ENCODE measurements at places on chromosomes 12 and 14.

DNA sequence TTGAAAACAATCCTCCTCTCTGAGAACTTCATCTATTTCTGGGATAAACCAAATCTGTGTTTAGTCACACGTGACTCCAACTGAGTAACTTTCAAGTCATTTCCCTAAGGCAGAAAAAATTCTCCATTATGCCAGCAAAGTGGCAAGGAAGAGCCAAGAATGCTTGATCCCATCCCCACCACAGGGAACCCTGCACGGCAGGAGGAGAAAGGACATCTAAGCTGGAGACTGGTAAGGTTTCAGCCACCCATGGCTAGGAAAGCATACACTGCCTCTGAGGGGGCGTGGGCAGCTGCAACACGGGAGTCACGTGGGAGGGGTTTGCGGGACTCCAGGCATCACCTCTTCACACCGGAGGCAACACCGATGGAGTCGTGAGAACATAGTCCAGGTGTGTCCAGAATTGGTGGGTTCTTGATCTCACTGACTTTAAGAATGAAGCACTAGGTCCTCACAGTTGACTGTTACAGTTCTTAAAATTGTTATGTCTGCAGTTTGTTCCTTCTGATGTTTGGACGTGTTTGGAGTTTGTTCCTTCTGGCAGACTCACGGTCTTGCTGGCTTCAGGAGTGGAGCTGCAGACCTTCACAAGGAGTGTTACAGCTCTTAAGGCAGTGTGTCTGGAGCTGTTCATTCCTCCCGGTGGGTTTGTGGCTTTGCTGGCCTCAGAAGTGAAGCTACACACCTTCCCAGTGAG, 2.7 kb upstream of the SIVA1 start:
- DNase-seq, result no peak

GRCh38 chr12:123601602-123602489, at the start of gene DDX55:
DDX55 (plus strand) TSS chr12:123602099; CDS start chr12:123602149, 50 bp downstream.
- peak; percentile 84 for DNase-seq

DNA sequence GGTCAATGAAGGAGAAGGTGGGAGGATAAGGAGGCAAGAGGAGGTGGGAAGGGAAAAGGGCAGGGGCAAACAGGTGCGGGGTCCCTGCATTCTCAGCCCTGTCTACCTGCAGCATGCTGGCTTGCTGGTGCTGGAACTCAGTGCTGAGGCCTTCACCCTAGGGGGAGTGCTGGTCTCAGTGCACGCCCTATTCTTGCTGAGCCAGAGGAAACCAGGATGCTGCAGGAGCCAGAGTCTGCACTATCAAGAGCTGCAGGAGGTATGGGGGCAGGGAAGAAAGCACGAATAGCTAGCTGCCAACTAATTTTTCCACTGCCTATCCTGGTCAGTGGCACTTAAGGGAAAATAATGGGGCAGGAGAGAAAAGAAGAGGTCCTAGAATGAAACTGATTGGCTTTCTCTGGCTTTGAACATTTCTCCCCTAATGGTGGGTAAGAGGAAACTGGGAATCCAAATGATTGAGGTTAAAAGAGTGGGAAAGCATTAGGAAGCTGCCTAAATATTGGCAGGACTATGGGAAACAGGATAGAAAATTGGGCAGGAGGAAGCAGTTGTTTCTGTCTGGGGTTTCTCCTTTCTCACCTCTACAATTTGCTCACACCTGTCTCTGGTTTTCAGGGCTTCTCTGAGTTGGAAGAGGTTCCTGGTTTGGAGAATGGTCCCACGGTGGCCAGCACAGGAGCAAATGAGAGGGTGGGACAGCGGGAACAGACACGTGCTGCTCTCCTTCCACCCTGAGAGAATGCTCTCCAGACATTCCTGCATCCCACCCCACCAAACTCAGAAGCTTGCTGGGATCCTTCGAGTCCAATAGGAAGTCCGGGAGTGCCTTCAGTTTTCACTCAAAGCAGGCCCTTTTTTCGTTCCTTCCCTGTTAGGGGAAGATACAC, 1.9 kb downstream of the TMEM253 start:
- DNase-seq, result no peak

DNA sequence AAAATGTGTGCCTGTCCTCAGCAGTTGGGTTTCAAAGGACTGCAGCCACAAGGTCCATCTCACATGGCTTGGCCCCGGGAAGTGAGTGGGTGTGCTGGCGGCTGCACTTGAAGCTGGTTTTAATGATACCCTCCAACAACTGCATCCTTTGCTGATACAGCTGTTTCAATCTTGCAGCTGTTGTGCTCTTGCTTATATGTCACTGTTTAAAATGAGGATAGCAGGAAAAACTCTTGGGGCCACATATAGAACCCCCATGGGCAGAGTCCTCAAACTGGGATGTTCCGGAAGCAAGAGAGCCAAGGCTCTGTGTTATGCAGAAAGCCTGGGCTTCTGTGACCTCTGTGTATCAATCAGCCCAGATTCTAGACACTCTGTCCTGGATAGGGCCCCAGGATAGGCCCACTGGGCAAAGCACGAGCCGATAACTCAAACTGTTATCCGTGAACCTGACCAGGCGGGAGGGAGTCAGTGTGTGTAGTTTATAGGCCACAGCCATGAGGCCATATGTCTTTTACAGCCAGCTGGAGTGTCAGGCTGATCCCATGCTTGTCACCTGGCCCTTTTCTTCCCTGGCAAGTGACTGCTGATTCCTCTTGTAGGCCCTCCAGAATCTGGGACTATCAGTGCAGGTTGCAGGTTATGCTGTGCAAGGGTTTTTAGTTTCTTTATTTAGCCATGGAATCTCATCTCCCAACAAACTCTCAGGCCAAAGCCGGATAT, 74.3 kb downstream of the SSPN start:
- no peak for DNase-seq

GRCh38 chr12:19574601-19575000, 135.3 kb downstream of the AEBP2 start:
- no peak for DNase-seq

- no peak for DNase-seq
Measured at GRCh38 chr12:66032739-66033138, 97.8 kb downstream of the LLPH start.

DNA sequence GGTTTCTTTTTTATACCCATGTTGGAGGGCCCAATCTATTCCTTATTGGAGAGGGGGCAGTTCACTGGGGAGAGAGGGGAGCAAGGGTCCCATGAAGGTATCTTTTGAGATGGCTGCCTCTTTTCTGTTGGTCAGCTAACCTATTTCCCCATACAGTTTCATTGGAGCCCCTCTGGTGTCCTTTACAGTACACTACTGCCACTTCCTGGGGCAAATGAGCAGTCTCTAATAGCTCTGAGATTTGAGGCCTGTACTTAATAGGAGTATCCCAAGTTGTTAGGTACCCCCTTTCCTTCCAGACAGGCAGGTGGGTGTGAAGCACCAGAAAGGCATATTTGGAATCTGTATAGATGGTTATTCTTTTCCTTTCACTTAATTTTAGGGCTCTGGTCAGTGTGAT, 41.3 kb upstream of the RNU6-8 start:
- peak; percentile 19 for DNase-seq

- DNase-seq, result no peak
Measured at GRCh38 chr12:76945867-76946266, 67.0 kb upstream of the CSRP2 start.

Data from fibroblast of pulmonary artery (primary cell).